Amygdala (tissue), 56 donors: ENCODE measurements at places on chromosomes 7 and 10.

GRCh38 chr7:80890426-80891258, 28.2 kb downstream of the SEMA3C start:
- no peak for DNase-seq

- DNase-seq, result no peak
Measured at GRCh38 chr7:158302274-158303070, 285.2 kb downstream of the PTPRN2 start.

DNA sequence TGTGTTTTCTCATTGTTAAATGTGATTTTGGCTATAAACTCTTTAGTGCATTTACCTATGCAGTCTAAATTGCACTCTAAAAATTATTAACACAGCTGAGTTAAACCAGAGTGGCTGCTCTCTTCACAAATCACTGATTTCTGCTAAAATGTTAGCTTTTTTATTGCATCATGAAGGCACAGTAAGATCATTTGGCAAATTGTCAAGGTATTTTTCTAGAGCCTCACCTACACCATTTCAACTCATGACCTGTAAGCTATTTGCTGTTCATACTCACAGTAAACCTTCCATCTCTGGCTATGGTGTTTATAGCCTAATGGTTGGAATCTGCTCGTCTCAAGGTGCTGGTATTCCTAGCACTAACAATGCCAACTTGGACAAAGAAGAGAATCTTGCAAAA, 25.7 kb downstream of the NDUFB2 start:
- no peak for DNase-seq

GRCh38 chr7:45697576-45698136, 123.5 kb downstream of the ADCY1 start:
- DNase-seq, result no peak

DNA sequence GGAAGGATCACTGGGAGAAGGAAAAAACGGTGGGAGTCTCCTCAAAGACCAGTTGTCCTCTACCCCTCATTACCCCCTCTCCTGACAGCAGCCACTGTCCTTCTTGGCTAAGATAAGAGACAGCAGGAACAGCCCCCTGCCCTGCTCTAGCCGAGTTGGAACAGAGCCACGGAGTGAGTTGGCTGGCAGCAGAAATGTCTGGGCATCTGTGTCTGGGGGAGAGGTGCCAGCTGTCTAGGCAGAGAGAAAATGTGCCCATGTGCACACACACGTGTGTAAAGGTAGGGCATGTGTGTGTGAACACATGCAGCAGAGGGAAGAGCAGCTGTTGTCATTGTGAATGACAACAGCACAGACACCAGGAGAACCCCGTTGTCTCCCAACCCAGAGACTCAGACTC, 9.4 kb upstream of the HILPDA start:
- DNase-seq, result no peak

DNA sequence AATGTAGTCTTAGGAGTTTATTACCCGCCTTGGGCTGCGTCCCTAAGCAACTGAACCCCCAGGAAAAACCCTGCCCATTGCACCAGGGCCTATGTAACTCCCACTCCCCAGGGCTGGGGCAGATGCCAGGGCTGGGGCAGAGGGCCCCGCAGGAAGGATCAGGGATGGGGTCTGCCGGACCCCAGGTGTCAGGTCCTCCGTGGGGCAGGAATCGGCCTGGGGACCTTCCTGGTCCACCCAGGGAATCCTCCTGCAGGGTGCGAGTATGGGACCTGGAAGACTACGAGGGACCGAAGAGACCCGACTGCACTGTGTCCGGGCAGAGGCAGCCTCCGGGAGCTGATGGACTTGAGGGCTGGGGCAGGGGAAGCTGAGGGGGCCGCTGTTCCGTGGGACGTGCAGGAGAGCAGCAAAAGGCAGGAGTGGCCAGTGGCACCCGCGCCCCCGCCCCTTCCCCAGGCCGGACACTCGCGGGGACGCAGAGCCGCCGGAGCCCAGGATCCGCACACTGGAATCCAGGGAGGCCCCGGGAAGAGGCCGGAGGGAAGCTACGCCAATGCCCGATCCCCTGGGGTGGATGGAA, 2.5 kb upstream of the ATP5MF start:
- DNase-seq, result no peak

- DNase-seq, result no peak
Measured at GRCh38 chr10:119477444-119477843, 65.1 kb downstream of the RGS10 start.

DNA sequence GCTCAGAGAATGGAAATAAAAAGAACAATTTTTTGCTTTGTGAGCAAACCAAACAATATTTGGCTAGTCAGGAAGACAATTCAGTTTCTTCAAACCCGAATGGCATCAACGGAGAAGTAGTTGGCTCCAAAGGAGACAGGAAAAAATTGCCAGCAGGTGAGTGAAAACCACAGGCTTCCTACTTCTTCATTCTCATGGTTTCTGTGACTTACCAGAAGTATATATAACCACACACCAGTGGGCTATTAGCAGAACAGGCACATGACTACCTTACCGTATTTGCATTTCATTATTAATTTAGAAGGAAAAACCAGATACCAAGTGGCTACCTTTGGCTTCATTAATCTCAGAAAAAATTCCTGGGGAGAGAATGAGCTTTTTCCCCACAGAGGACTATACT, 8.8 kb downstream of the TDRD1 start:
- no peak for DNase-seq
